Stimulated activated CD4-positive, alpha-beta T cell treated with anti-CD3 and anti-CD28 coated beads, Interleukin-2, amount 100 ng/mL, for 48 hours (primary cell): ENCODE measurements at places on chromosomes 16 and 17.

DNA sequence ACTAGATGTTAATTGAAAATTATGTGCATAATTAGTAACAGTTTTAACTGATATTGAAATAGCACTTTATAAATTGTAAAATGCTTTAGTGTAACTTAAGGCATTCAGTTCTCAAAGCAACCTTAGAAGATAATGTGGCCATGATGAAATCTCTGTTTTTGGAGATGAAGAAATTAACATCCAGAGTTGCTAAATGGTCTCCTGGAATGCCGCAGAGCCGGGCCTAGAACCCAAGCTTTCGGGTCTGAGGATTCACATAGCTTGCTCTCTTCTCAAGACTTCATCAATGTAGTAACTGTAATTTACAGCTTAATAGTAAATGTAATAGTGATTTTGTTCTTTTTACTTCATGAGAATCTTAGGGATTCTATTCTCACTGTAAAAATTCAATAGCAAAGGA is 272.3 kb downstream of the HS3ST3A1 start:
- no peak for DNase-seq

GRCh38 chr16:68219725-68220351 is 16.1 kb downstream of the ESRP2 start:
- no peak for DNase-seq

DNA sequence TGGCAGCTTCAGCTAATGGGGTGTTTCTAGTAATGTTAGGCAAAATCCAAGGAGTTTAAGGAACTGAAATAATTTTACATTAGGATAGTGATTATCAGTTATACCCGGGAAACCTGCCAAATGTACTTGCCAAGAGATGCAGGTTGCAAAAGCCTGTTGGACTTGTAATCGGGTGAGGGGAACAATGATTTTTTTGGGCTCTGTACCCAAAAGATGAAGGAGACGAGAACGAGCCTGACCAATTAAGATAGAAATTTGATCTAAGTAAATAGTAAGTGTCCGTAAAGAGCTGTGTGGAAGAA is 56.3 kb upstream of the ARL4D start:
- DNase-seq = no peak

- DNase-seq = no peak
Measured at GRCh38 chr17:7910281-7910680, 5.8 kb downstream of the RNF227 start.

- no peak for DNase-seq
Measured at GRCh38 chr17:15967706-15968399, 22.9 kb downstream of the ADORA2B start.

DNA sequence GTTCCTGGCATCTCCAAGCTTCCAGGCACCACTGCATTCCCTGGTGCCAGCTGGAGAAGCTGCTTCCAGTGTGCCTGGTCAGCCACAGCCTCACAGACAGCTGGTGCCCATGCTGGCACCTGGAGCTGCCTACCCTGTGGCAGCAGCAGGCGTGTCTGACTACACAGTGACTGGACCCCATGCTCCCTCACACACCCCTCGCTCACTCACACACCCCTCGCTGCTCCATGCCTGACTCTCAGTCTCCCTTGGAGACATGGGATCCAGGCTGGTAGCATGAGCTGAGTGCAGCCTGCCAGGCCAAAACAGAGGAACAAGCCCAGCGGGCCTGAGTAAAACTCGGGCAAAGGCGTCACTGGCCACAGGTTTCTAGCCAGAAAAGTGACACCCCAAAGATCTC is 59.1 kb upstream of the SMIM36 start:
- no peak for DNase-seq

DNA sequence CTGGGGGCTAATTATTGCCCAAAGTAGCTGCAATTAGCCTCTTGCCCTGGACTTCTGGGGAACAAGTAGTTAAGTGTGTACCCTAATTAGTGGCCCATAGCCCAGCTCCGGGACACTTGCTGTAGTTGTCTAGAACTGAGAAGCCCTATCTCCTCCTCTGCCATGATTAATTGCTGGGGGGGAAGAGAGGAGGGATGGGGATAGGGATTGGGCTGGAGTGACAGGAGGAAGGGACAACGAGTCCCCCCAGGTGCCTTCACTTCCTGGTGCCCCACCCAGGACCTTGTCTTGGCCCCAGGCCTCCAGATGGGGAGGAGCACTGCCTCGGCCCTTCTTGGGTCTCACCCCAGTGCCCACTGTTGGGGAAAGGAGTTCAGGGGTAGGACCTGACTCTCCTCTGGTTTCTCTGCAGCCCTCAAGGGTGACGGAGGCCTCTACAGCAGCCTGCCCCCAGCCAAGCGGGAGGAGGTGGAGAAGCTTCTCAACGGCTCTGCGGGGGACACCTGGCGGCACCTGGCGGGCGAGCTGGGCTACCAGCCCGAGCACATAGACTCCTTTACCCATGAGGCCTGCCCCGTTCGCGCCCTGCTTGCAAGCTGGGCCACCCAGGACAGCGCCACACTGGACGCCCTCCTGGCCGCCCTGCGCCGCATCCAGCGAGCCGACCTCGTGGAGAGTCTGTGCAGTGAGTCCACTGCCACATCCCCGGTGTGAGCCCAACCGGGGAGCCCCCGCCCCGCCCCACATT is 17.4 kb downstream of the NGFR start:
- DNase-seq = no peak
